HL-60 (cell line): ENCODE measurements at places on chromosomes 4 and X.

GRCh38 chrX:134461437-134461836, 1.5 kb downstream of the HPRT1 start:
- no peak for DNase-seq

GRCh38 chrX:144849141-144849540, 398.2 kb upstream of the SPANXN1 start:
- no peak for DNase-seq

- DNase-seq, result no peak
Measured at GRCh38 chrX:108090491-108091263, 665 bp downstream of the PSMD10 start.

GRCh38 chr4:121648516-121648915, 48.3 kb downstream of the ANXA5 start:
- no peak for DNase-seq

- no peak for DNase-seq
Measured at GRCh38 chr4:123893011-123893981, 496.7 kb downstream of the SPRY1 start.

GRCh38 chrX:39440799-39441284, 639.6 kb downstream of the MID1IP1 start:
- DNase-seq, result no peak

DNA sequence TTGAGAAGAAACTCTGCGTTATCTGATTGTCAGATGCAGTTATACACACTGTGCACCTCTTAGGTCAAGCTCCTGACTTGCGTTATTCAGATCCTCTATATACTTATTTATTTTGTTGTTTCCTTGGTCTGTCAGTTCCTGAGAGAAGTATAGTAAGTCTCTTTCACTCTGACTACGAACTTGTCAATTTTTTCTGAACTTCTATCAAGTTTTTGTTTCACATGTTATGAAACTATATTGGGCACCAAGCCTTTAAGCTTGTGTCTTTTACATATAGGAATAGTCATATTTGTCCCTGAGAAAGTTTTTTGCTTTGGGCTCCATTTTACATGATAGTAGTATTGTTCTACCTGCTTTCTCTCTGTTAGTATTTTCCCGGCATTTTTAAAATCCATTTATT, 31.7 kb downstream of the ZNF275 start:
- no peak for DNase-seq

DNA sequence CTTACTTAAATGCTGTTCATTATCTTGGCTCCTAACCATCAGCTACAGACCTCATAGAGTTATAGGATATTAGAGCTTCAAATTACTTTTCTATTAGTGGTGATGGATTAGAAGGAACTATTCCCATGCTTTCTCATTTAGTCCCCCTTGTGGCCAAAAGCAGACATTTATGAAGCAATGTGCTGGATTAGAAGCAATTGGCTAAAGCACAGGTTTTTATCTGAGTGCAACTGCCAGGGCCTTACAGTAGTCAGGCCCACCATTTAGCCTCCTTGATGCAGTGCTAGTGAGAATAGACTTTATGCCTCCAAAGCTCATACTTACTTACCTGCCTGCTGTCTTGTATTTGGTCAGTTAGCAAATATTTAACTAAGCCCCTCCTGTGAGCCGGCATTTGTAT, 93.0 kb downstream of the TSPAN7 start:
- no peak for DNase-seq

DNA sequence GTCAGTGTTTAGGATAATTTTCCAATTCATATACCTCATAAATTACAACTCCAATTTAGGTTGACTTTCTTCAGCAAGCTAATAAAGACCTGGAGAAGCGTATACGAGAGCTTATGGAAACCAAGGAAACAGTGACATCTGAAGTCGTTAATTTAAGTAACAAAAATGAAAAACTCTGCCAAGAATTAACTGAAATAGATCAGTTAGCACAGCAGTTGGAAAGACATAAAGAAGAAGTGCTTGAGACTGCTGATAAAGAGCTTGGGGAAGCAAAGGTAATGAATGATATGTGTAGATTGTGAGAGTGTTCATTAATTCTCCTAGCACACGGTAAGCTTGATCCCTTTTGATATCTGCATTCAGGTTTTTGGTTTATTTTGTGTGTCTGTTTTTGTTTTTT, 16.8 kb downstream of the CEP135 start:
- no peak for DNase-seq

GRCh38 chrX:54786967-54787366, 11.1 kb downstream of the ITIH6 start:
- no peak for DNase-seq

GRCh38 chr4:10091531-10092181, 24.9 kb downstream of the WDR1 start:
- DNase-seq, result no peak

- DNase-seq, result no peak
Measured at GRCh38 chr4:184968784-184969201, 49.5 kb upstream of the HELT start.

GRCh38 chrX:63747331-63747730, 37.7 kb downstream of the ARHGEF9 start:
- no peak for DNase-seq

DNA sequence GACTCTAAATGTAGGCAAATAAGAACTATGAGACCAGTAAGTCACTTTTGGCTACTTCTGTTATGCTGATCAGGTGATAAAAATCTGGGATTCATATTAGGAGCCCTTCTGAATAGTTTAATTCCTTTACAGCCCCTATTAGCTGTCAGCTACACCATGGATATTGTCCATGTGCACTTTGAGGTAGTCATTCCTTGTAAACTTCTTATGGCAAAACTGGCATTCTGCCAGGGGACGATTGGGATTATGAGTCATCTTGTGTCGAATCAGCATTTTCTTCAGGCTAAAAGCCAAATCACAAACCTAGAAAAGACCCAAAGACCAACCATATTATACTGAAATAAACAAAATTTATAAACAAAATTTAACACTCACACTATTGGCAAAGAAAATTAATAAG, 227.6 kb downstream of the PRDM5 start:
- DNase-seq, result no peak

GRCh38 chr4:2445571-2445970, 23.3 kb upstream of the RNF4 start:
- DNase-seq, result no peak

DNA sequence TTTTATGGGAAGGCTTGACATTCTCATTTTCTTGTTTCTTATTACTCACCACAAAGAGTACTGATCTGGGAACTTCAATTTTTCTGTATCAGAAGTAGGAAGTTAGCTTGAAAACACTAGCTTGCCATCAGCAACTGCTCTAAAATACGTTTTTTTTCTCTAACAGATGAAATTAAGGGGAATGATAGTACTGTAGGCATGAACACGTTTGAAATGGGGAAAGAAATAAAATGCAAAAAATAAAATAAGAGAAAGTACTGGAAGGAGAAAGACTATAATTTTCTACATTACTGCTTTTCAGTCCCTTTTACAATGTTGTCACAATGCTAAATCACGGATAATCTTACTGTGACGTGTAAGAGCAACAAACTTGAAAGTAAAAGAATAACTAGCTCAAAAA, 1.5 kb downstream of the RADX start:
- no peak for DNase-seq

DNA sequence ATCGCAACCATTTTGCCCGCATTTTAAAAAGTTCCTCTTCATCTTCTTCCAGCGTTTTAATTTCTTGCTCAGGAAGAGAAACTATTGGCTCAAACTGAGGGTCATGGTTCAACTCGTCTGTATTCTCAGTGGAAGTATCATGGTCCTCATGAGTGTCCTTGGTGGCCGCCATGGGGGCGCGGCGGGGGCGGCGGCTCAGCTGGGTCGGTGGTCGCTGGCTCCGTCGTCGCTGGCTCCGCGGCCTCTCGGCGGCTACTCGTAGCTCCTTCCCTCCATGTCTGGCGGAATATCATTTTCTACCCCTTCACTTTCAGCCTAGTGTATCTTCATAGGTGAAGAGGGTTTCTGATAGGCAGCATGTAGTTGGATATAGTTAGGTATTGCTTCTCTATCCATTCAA, 492.0 kb upstream of the MAGEB18 start:
- DNase-seq, result no peak
